ENCODE measurements at places on chromosomes 1 and 21. TPM values are rescaled to one million over a fixed set of nuclear protein-coding genes. Genes with fewer than 3 reads are reported as not detected.

The TNNI3K gene
- 1.5 TPM for polyA plus RNA-seq

DNA sequence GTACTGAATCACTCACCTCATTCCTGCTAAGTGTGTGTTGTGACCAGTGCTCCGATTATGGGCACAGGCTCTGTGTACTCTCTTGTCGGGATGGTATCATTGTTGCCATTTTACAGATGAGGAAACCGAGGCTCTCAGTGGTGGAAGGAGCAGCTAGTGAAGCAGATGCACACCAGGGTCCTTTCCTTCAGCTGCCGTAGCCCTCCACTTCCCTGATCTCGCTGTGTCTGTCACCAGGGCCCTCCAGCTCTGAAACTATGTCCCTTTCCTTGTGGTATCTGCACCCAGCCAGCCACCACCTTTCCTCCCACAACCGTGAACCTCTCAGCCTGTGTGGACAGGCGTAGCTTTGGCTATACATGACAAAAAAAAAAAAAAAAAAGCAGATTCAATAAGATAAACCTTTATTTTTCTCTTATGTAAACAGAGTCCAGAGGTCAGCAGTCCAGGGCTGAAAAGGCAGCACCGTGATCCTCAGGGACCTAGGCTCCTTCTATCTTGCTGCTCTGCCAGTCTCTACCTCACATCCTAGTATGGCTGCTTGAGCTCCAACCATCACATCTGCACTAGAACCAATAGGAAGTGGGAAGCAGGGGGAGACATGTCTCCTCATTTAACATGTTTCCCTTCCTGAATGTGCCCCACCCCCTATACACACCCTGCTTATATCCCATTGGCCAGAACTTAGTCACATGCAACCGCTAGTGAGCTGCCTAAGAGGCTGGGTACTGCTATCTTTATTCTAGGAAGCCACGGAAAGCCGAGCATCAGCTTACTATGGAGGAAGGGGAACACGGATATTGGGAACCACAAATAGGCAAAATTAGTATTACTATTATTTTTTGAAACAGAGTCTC, 44.3 kb downstream of the TMEM51 start:
- DNase-seq: no peak

The NUP210L gene
- 0.16 TPM for polyA plus RNA-seq

DNA sequence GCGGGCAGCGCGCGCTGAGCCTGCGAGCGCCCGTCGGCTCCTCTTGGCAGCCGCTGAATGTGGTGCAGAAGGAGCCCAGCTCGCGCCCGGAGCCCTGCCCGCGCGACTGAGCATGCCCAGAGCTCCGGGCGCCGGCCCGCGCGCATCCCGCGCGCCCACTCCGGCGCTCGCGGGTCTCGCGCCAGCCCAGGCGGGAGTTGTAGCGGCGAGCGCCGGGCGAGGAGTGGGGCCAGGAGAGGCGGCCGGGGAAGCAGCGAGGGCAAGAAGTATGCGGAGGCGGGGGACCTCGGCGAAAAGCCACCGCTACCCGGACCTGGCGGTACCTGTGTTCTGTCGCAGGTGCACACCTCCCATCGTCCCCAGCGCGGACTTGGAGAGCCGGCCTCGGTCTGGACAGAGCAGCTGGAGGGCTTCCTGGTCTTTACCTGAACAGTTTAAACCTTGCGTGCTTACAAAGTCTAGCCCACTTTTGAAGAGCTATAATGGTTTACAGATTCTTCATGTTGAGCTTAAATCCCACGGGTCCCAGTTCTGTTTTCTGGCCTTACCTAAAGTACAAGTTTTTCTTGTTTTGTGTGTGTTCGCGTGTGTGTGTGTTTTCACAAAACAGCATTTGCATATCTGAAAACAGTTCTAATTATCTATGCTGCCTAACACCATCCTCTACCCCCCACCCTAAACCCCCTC, at the start of gene DDAH1:
TSS of gene DDAH1 (minus strand) at position 61 of the 687 bp plus-strand sequence. CDS start 114 bp downstream, outside the sequence.
- DNase-seq: peak; percentile 47

The AGT gene
- polyA plus RNA-seq: 46.6 TPM

DNA sequence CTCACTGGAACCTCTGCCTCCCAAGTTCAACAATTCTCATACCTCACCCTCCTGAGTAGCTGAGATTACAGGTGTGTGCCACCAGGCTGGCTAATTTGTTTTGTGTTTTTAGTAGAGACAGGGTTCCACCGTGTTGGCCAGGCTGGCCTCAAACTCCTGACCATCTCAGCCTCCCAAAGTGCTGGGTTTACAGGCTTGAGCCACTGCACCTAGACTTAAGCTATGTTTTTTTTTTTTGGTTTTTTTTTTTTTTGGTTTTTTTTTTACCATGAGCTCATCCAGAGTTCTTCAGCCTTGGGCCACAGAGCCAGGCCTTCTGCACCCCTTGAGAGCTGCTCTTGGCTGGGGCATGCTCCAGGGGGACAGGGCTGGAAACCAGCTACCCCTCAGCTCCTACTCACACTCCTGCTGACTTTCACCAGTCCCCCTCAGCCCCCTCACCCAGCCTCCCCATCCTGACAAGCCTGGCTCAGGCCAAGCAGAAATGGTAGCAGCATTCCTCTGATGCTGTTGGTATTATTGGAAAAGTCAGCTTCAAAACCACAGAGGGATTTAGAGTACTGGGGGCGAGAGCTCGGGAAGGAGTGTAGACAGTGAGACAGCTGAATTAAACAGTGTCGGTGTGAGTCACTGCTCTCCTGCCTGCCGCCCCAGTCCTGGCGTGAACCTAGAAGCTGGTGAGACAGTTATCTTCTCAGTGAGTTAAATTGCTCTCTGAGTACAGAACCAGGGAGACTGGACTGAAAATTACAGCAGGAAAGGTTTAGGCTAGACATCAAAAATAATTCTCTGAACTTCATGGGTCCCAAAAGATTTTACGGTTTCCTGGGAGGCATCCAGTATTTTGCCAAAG, 63.7 kb downstream of the NAV1 start:
- DNase-seq: no peak

DNA sequence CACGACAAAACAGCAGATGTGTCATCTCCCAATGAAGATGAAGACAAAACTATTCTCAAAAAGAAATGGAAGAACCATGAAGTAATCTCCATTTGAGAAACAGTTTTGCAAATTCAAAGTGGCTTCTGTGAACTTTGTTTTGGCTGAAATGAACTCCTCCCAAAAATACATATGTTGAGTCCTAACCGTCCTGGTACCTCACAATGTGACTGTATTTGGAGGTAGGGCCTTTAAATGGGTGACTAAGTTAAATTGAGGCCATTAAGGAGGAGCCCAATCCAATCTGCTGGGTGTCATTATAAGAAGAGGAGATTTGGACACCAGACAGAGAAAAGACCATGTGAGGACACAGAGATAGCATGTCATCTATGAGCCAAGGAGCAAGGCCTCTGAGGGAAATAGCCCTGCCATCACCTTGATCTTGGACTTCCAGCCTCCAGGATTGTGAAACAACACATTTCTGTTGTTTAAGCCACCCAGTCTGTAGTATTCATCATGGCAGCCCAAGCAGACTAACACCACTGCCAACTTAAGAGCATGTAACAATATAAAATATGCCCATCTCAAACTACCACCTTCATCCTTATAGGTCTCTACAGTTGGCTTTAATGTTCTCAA, 38.3 kb upstream of the KCNE1 start:
- DNase-seq: no peak

The SLAMF9 gene
- polyA plus RNA-seq: not detected

DNA sequence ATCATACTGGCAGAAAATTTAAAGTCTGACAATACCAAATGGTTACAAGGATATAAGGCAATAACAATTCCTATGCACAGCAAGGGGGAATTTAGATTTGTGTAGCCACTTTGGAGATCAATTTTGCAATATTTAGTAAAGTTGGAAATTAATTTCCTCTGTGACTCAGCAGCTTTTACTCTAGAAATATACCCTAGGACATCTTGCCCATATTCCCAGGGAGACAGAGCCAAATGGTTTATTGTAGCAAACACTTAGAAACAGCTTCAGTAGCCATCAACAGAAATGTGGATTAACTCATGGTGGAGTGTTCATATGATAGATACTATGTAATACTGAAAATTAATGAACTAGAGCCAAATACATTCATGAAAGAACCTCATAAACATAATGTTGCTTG, 104.6 kb downstream of the BACH1 start:
- no peak for DNase-seq

DNA sequence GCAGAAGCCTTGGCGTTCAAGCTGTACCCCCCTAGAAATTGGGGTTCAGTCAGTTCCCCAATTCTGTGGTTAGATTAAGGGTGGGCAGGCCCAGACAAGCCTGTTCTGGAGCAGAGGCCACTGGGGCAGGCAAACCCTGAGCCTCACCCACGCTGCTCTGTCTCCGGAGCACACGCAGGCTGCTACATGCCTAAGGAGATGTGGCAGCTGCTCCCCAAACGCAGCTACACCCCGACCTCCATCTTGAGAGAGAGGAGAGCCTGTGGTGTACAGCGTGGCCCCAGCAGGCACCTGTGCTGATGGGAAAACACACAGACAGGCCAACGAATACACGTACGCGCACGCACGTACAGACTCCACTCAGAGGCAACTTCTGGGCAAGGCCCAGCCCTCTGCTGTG, 33.9 kb upstream of the GRHL3 start:
- DNase-seq: no peak

The LCE6A gene
- polyA plus RNA-seq: not detected

- DNase-seq: no peak
These were observed 27.5 kb upstream of the ATF3 start for GRCh38 chr1:212581034-212581433.

DNA sequence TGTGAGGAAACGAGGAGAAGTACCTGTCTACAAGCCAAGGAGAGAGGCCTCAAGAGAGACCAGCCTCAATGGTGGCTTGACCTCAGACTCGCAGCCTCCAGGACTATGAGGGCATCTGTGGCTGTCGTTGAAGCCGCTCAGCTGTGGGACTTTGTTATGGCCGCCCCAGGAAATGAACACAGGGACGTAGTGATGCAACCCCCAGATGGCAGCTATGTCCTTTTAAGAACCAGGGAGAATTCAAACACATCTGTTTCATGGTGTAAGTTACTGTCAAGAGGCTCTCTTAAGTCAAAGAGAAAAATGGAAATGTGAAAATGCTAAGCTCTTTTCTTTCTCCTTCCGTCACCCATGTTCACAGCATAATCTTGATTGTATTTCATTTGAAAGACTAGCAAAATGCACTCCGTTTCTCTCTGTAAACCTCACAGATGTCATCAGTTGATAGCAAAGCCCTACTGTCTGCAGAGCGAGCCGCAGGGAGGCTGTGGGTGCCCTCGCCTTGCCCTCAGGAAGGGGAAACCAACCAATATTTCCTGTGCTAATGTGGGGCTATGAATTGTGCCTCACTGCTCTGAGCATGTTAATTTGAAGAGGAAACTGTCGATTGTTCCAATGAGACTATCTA, 21.3 kb downstream of the UBASH3A start:
- DNase-seq: no peak

The BCAR3 gene
- polyA plus RNA-seq: 26.0 TPM

DNA sequence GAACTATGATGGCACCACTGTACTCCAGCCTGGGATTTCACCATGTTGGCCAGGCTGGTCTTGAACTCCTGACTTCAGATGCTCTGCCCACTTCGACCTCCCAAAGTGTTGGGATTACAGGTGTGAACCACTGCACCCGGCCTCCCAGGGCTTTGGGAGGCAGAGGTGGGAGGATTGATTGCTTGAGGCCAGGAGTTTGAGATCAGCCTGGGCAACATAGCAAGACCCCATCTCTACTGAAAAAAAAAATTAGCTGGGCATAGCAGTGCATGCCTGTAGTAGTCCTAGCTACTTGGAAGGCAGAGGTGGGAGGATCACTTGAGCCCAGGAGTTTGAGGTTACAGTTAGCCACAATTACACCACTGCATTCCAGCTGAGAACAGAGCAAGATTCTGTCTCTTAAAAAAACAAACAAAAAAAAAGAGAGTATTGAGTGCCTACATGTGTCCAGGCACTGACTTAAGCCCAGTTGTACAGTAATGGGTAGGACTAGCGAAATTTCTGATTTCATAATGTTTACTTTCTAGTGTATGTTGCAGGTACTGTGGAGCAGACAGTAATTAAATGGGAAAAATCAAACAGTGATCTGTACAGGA, 4.2 kb downstream of the MANEAL start:
- no peak for DNase-seq

DNA sequence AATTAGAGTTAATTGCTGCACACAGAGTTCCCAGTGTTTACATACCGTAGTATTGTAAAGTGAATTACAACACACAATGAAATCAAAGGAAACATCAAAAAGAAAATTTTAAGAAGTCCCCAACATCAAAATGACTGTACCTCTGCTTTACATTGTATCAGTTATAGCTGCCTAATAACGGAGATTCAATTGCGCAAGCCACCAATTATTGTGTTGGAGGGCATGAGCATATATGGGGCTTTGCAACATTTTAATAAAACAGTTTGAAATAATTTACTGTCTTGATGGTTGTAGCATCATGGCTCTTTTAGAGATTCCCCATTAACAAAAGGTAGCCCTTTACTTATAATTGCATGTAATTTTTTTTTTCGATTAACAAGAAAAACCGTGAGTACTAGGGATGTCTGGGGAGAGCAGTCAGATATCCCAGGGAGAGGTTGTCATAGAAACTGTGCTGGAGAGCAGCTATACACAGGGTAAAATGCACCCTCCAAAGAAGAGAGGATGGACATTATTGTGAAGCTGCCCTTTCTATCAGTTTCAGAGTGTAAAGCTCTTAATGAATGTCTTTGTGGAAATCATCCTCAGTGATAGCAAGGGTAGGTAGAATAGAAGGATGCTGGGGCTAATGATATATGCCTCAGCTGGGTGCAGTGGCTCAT, 55.9 kb upstream of the BTG3 start:
- DNase-seq: no peak

DNA sequence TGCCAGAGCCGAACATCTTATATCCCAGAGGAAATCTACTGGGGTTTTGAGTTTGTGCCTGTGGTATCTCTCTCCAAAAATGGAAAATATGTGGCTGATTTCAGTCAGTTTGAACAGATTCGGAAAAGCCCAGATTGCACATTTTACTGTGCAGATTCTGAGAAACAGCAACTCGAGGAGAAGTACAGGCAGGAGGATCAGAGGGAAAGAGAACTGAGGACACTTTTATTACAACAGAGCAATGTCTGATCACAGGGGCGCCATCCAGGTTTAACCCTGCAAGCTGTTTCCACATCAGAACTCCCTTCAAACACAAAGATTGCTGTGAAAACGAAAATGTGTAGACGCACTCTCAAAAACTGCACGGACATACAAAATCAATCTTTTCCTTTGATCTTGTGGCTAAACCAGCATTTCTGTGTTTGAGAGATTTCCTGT, 43.4 kb downstream of the KCNJ15 start:
- no peak for DNase-seq

The PROK1 gene
- polyA plus RNA-seq: 0.60 TPM

DNA sequence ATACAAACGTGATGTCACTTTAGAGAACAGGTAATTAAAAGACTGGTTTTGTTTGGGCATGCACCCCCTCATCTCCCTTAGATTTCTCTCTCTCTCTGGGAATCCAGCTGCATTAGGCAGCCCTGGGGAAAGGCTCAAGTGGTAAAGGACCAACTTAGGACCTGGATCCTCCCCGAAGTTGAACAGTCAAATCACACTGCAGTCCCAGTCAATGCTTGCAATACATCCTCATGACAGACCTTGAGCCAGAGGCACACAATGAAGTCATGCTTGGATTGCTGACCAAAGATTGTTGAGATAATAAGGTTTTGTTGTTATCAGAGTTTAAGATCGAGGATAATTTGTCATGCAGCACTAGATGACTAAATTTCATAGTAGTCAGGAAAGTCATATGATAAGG, 1285.8 kb upstream of the NCAM2 start:
- DNase-seq: no peak

Measured in left renal cortex interstitium (tissue), 4 donors.